ENCODE measurements at places on chromosomes 2 and 18. TPM values are rescaled to one million over a fixed set of nuclear protein-coding genes. Genes with fewer than 3 reads are reported as not detected.

LIMS4 gene
- polyA plus RNA-seq, result 1.4 TPM

SP140 gene
- 1.1 TPM for polyA plus RNA-seq

RTP5 gene
- not detected for polyA plus RNA-seq

SERPINB11 gene
- polyA plus RNA-seq, result not detected

MALL gene
- 14.3 TPM for polyA plus RNA-seq

ELOA2 gene
- 0.03 TPM for polyA plus RNA-seq

ZNF385B gene
- polyA plus RNA-seq, result 14.2 TPM

ONECUT2 gene
- polyA plus RNA-seq, result 0.13 TPM

GPAT2 gene
- 5.0 TPM for polyA plus RNA-seq

SIGLEC15 gene
- polyA plus RNA-seq, result 0.55 TPM

ADAM23 gene
- 3.0 TPM for polyA plus RNA-seq

MYL12A gene
- 481 TPM for polyA plus RNA-seq

TTC39C gene
- 8.7 TPM for polyA plus RNA-seq

DNA sequence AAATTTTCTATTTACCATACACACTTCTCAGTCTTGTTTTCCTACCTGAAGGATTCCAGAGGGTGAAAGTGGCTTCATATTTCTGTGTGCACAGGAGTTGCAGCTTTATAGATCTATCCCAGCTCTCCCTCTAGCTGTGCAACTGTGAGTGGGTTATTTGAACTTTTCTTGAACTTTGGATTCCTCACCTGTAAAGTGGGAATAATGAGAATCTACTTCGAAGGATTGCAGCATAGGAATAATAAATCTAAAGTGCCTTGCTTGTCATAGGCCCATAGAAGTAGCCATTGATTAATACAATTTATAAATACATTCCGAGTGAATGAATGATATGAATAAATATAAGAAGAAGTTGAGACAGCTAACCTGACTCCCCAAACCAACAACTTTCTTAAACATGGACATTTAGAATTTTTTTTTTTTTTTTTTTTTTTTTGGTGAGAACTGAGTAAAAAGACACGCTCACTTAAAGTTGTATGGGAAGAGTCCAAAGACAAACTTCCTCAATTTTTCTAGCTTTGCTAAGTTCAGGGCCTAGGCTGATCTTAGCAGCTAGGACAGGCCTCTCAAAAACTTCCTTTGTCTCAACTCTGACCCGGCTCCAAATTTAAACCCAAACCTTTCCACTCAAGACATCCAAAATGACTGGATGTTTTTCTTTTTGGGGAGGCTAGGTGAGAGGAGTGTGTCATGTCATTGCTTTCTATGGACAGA is 203.3 kb upstream of the FBXO11 start:
- DNase-seq, result no peak

GRCh38 chr18:73790587-73790986 is 357.0 kb downstream of the FBXO15 start:
- no peak for DNase-seq

DNA sequence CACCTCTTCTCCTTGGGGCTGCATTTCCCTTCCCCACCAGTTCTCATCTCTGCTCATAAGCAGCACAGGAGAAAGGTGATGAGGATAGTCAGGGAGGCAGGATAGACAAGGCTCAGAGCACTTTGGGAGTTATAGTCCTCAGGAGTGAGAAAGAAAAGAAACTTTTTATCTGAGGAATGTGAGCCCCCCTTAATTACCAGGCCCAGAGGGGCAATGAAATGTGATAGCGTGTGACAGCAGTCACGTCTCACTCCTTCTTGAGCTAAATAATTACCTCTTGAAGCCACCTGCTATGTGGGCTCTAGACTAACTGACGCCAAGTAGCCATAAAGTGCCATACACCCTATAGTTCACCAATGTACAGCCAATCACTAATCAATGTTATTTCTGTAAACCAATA is 105.8 kb downstream of the SPP2 start:
- DNase-seq, result no peak

DNA sequence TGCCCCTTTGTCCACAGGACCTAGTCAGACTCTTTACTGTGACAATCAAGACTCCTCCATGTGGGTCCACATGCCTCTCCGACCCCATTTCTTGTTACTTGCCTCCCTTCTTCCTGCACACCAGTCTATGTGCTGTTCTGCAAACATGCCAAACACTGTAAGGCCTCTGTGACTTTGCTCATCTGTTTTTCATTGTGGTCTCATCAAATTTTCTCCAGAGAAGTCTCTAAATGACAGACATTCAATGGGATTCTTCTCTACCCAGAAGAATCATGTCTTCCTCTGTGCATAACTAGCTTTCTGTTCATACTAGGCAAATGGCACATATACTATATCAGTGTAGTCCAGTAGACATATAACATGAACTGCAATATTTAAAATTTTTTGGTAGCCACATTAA is 43.0 kb upstream of the KCNE4 start:
- DNase-seq, result no peak

GRCh38 chr2:188974164-188974563 is at the start of gene COL3A1:
COL3A1 (plus strand) TSS chr2:188974373; CDS start chr2:188974490, 117 bp downstream.
- no peak for DNase-seq

DNA sequence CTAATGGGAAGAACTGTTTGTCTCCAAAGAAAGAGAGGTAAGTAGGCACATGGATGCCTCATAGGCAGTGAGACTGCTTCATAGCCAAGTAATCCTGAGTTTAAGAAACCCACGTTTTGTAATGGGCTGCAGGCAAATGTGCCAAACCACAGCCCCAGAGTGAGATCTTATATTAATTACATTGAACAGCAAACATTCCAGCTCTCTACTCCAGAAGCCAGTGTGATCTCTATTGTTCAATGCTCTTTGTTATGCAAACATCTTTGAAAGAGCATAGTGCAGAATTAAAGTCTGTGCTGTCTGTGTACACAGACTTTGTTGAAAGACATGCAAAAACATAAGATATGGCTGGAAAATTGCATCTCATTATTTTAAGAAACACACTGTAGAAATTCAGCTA is 720.8 kb upstream of the REG3G start:
- DNase-seq, result no peak

DNA sequence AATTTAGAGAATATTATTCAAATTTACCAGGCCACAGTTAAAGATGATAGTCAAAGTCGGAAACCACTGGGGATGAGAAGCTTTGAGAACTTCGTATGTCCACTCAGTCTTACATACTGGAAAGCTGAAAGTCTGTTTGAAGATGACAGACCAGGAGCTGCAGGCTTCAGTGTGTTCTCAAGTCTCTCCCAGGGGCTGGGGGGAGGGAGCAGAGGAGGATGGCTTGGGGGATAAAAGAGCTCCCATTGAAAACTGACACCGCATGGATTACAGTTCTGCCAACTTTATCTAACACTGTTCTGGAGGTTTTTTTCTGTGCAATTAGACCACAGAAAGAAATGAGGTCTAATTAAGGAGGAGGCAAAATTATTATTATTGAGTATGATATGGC is 170.5 kb upstream of the ALKAL2 start:
- no peak for DNase-seq

DNA sequence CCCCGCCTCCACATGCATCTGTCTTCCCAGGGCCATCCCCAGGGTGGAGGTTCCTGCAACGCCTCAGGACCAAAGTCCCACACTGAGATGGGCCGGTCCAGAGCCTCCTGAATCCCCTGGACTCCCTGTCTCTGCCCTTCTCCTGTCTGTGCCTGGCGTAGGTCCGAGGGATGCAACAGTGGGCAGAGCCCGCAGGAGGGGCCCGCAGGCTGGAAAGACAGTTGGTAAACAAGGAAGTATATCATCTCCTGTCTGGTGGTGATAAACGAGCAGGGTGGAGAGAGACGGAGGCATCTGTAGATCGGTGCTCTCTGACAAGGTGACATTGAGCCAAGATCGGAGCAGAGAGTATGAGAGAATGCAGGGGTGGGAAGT is 72.6 kb upstream of the RAB6C start:
- DNase-seq, result no peak

DNA sequence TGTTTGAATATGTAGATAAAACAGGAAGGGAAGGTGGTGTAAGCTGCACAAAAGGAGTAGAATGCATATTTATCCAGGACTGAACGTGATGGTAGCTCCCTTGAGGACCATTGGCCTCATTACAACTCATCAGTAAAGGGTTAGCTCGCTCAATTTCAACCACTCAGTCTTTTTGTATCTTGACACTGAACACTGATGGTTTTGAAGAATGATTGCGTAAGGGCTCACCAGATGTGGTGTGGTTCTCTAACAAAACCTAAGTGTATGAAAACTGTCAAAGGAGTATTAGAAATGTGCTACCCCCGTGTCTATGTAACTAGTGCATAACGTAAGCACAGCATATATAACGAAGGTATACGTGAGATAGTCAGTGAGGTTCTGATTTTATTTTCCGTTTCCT is 272.4 kb upstream of the THSD7B start:
- no peak for DNase-seq

DNA sequence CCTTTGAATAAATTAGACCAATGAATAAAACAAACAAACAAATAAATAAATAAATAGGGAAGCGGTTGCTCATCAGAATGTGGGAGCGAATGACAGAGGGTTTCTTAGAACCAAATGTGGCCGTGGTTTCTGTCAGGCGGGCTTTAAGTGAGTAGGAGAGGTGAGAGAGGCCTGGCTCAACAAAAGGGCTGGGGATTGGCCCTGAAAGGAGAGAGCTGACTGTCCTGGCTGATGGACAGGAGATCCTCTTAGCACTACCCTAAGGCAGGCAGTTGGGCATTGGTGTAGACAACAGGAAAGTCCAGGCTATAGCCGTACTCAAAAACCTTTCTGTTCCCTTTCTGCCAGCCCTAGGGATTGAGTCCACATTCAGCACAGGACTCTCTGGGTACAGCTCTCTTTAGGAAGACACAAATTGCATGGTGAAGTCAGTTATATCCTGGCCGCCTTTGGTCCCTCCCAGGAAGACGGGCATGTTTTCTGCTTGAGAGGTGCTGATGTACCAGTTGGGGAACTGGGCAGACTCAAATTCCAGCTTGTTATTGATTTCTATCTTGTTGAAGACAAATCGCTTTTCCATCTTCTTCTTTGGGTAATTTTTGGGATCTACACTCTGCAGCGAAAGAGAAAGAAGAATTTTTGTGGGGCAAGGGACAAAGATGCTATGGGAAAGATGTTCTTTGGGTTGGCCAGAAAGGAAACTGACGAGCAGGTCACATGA is 6.5 kb downstream of the IL1B start:
- no peak for DNase-seq

GRCh38 chr2:70118798-70119454 is 31.6 kb downstream of the PCBP1 start:
- DNase-seq, result no peak

GRCh38 chr2:223590964-223591363 is 11.2 kb downstream of the SCG2 start:
- DNase-seq, result no peak

GRCh38 chr18:58364876-58365528 is 263.9 kb downstream of the ALPK2 start:
- no peak for DNase-seq

DNA sequence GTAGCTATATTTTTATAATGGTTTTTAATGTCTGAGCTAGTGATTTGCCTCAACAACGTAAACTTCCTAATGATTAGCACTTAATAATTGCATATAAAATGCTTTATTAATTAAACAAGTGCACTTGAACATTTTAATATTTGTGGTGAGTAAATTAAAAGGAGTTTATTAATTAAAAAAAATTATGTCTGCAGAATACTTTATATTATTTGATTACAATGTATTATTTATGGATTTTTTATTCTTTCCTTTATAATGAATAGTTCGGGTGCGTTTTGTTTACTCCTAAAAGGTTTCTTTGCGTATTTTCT is 2.3 kb downstream of the HOXD8 start:
- no peak for DNase-seq

- DNase-seq, result no peak
Observed at GRCh38 chr2:120972286-120972685, 236.6 kb downstream of the GLI2 start.

DNA sequence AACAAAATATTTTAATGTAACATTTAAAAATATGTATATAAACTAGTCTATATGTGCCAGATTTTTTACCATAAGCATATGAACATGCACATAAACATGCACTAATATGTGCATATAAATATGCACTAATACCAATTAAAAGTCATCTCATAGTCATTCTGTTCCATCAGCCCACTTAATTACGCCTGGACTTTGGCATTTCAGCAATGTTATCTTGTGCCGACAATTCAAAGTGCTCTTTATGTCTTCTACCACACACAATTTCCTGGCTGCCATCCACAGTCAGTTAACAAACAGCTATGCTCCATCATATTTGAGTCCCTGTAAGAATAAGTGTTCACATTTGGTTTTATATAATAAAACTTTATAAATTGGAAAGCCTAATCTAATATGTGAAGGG is 92.6 kb upstream of the TSPYL6 start:
- DNase-seq, result no peak

DNA sequence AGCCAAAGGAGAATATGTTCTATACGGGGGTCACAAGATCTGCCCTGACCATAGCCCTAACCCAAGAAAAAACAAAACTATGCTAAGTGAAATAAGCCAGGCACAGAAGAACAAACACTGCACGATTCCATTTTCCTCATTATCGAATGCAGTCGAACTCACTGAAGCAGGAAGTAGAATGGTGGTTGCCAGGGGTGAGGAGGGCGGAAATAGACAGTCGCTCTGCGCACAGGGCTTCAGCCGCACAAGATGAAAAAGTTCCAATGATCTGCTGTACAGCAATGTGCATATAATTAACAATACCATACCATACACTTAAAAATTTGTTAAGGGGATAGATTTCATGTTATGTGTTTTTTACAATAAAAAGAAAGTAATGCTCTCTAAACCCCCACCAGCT is 257.7 kb downstream of the TXNL1 start:
- DNase-seq, result no peak

DNA sequence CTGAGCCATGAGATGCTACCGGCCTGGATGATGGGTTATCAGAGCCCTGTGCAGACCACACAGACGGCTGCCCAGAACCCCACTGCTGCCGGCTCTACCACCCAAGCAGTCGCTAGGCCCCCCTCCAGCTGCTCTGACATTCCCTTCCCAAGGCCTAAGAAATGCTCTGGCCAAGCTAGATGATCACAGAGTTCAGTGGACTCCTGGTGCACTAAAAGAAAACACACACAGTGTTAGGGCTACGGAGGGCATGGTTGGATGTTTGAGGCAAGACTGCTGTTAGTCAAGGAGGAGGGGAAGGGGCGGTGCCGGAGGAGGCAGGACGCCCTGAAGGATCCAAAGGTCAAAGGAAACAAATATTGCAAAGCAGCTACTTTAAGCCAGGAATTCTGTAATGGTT is 174.5 kb downstream of the MYCN start:
- no peak for DNase-seq
